ENCODE measurements at places on chromosomes 1 and 21.

- DNase-seq: no peak
Measured at GRCh38 chr1:20493309-20493708, 7.3 kb upstream of the CAMK2N1 start.

DNA sequence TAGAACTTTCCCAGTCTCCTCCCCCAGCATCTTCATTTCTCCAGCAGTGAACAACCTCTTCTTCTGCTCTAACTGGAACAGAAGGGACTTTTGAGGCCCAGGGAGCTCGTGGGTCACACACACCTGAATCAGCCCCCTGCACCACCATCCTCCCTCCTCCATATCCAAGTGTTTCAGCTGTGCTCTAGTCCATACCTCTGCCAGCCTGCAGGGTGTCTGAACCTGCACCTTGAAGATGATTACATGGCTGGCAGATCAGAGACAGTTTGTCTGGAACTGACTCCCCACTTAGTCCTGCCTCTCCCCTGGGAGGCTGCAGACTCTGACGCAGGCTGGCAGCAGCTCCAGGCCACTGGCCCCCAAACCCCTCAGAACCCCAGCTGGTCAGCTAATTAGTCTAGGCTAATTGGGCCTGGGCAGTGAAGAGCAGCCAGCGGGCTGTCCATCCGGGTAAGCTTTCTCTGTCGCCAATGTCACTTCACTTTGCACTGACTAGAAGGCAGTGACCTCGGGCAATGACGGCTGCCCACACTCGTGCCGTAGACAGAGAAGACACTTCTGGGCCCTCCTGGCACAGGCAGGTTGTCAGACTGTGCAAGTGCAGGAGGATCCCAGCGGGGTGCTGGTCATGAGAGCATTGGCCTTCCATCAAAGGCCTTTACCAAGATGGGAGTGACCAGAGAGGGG lies 12.2 kb downstream of the CAMK1G start:
- DNase-seq: no peak

DNA sequence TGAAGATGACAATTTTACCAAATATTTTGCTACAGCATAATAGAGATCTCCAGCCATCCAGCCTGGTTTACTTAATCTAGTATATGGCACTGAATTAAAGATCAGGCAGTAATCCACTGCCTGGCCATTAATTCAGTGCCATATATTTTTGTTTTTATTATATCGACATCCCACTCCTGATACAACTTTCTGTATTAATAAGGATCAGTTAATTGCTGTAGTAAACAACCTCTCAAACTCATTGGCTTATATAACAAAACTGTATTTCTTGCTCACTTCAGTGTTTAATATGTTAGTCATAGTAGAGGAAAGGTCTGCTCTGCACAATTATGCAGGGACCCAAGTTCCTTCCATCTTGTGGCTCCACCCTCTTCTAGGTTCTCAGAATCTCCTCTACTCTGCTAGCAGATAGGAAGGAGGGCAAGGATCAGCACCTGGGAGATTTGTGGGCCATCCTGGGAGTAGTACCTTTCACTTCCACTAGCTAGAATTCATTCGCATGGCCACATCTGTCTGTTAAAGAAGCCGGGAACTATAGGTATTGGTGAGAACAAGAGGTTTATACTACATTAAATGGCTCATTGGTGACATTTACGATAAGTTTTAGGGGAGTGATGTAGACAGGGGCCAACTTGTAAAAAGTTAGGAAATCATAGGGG lies 3.6 kb upstream of the ZDHHC18 start:
- DNase-seq: no peak

DNA sequence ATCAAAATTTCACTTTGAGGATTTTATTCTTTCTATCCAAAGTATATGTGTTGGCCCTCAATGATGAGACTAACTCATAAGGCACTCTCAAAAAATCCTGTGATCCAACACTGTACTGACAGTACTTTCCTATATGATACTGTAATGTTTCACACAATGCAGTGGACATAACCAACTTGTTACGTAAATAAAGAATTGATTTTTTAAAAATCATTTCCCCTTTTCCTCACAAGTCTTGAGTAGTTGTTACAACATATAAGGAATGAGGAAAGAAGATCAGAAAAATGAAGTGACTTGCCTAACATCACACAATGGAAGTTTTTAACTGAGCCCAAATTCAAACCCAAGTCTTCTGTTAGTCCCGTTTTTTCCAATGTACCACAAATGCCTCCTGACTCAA lies 17.2 kb downstream of the PTP4A2 start:
- DNase-seq: no peak

DNA sequence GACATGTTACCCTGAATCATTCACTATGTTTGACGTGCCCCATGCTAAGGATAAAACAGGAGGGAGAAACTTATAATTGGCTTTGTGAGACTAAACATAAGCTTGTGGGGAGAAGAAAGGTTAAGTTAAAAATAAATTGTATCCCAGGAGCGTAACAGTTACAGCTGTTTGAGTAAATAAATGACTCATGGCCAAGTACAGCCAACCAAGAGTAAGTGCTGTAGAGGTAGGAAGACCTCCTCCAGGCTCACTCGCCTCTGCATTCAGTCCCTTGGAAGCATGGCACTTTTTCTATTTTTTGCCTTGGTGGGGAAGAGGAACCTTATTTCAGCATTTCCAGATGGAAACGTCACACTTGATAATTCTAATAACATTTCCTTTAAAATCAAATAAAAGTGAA lies 116.5 kb downstream of the ZP4 start:
- no peak for DNase-seq

- no peak for DNase-seq
Measured at GRCh38 chr21:26801498-26801897, 43.7 kb downstream of the ADAMTS1 start.

GRCh38 chr1:93876244-93876643 lies 2.8 kb downstream of the DNTTIP2 start:
- DNase-seq: no peak

All from aorta (tissue), 5 donors.